ENCODE measurements at places on chromosomes 3 and 15.

DNA sequence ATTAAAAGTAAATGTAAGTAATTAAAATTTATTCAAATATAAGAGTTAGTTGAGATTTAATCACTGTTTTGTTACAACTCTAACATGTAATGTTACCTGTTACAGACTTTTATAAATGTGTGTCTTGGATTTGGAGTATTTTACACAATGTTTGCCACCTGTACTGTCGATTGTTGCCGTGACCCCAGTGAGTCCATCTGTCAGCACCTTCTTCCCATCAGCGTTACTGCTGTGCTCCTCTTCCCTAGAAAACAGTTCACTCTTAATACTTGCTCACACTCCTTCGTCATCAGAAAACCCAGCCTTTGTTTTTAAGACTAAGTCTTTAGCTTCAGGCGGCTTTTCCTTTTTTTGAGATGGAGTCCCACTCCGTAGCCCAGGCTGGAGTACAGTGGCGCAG lies 40.5 kb upstream of the FBXL22 start:
- no peak for DNase-seq

DNA sequence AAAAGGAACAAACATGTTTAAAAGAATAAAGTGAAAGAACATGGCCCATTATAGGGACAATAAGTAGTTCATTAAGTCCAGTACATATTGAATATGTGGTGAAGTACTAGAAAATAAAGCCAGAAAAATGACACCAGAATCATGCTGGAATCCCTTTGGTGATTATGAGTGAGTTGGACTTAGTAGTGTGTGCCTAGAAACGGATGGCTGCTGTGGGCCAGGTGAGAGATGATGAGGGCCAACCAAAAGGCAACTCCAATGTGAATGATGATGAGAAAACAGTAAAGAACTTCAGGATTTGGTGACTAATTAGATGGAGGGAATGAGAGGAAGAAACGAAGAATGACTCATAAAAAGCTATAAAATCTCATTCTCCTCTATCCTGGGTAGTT lies 3.3 kb downstream of the CRYGS start:
- no peak for DNase-seq

GRCh38 chr3:30567139-30567753 lies 39.2 kb upstream of the TGFBR2 start:
- no peak for DNase-seq

DNA sequence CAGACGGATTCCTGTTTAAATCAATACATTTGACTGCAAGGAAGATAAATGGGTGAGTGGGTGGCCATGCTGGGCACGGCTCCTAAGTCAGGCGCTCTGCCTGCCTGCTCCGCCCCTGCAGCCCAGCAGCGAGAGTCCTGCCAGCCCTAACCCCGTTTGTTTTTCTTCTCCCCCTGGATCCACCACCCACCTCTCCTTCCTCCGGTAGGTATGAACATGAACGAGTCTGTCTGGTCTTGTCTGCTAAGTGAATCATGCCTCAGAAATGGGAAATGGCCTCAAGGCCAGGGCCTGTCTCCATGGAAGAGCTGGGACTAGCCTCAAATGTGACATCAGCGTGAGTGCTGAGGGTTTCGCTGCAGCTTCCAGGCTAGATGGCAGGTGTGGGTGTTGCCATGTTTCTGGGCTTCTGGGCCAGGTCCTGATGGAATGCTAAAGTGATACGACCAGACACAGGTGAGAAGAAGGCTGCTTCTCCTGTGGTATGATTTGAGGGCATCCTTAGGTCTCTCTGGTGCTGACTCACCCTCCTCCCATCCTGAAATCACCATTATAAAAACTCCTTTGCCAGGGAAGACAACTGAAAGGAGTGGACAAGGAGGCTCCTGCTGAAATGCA lies 5.6 kb upstream of the FEM1B start:
- no peak for DNase-seq

DNA sequence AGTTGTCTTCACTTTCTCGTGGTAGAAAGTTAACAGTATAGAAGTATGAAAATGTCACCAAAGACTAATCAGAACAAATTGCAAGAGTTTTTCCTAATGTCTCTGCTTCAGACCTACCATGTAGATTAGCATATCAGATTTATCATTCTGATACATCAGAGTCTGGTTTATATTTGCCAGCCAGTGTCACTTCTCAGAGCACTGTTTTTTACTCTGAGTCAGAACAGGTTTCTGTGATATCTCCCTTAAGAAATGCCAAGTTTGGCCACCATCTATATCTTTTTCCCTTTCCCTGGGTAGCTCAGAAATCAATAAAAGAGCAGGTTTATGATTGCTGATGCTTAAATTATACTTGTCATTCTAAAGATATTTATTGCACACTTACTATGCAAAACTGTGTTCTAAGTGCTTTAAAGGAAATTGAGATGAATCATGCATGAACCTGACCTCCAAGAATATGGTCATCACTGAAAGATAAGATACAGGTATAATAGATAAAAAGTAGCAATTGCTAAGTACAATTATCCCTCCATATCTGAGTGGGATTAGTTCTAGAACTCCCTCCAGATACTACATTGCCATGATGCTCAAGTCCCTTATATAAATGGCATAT lies 672.7 kb upstream of the NAALADL2 start:
- DNase-seq = no peak

DNA sequence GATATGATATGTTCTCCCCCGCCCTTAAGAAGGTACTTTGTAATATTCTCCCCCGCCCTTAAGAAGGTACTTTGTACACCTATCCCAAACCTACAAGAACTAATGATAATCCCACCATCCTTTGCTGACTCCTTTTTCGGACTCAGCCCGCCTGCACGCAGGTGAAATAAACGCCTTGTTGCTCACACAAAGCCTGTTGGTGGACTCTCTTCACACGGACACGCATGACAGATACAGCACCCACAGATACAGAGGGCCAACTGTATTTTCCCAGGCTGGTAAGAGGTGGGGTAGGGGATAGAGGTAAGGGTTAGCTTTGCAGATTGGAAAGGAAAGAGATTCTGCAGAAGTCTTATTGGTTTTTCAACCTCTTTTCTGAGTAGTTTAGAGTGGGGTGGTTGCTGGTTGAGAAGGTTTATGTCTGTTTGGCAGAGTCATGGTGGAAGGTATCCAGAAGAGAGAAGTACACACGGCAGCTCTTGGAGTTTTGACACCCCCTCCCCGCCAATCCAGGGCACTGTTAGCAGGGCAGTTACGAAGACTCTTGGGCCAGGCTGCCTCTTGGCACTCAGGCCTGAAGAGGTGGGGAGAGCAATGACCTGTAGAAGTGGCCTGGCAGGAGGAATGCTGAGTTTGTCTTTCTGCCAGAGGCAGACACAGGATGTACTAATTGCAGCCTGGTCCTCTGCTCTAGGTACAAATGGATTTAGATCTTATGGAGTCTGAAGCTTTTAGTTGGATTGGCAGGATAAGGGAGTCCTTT lies 36.0 kb upstream of the IDH2 start:
- DNase-seq = no peak
